ENCODE measurements at places on chromosomes 12 and 14.

- DNase-seq = no peak
These were observed 44.0 kb upstream of the CPNE8 start for GRCh38 chr12:38949363-38949762.

- DNase-seq = peak; percentile 93
These were observed 89.6 kb downstream of the DAAM1 start for GRCh38 chr14:59278111-59278510.

DNA sequence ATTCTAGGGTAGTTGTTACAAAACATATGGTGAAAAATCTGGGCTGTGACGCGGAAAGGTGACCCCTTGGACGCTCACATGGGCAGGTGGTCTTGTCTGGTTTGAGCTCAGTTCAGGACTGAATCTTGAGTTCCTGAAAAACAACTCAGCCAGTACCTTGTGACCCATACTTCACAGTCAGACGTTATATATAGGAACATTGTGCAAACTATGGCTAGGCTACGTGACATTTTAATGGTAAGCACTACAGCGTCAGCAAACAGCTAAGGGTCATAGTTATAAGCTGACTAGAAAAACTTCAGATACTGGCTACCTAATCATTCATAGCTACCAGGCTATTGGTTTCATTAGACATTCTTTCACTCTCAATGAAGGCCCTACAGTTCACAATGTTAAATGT, 14.8 kb upstream of the EDDM3A start:
- no peak for DNase-seq

DNA sequence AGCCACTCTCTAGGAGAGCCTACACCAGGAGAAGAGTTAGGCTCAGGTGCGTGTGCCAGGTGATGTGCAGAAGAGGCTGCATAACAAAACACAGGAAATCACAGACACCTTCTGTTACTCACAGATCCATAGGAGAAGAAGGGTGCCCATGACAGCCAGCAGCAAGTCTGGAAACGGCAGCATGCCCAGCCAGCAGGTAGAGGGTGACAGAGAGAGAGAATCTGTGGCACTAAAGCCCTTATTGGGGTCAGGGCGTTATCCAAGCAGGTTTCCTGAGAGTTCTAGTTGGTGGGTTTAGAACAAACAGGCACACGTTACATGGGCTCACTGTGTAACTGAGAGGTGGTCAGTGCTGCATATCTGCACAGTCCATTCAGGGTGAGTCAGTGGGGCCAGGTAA, 14.9 kb upstream of the SLC8A3 start:
- DNase-seq = no peak

GRCh38 chr14:52235866-52236510, 31.5 kb upstream of the PTGDR start:
- DNase-seq = no peak

DNA sequence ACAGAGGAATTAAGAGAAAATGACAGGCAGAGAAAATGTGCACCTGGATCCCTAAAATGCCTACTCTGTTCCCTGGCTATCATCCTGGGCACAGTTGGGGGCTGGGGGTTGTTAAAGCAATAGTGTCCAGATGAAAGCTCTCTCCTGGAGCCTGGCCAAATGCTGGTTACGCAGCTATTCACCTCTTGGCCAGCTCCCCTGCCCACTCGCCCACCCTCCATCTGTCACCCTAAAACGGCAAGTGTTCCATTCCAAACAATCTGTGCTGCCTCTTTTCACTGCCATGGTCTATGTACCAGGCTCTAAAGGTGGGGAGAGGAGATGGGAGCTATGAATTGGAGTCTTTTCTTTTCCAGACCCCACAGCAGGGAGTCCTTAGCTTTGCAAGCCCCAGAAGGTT, 24.7 kb upstream of the NPFF start:
- no peak for DNase-seq

GRCh38 chr12:120534703-120535655, 823 bp downstream of the RNF10 start:
- DNase-seq = peak; percentile 84

GRCh38 chr12:88035907-88036289, 6.7 kb upstream of the C12orf50 start:
- no peak for DNase-seq

DNA sequence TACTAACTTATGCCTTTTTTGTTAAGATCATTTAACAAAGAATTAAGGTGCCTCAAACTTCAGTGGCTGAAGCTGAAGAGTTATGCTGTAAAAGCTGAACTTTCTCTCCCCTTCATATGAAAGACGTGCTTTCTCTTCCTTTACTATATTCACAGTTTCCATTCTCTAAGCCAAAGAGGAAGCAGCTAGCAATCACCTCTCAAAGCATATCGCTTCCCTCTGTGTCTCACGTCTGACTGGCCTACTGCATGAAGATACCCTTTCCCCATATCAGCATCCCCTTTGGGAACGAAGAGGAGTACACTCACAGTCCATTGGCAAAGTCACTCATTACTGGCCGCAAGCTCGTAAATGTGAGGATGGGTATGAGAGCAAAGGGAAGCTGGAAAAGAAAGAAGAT, 34.9 kb downstream of the SLC11A2 start:
- no peak for DNase-seq

GRCh38 chr14:53943751-53944083, 12.9 kb downstream of the BMP4 start:
- DNase-seq = no peak

DNA sequence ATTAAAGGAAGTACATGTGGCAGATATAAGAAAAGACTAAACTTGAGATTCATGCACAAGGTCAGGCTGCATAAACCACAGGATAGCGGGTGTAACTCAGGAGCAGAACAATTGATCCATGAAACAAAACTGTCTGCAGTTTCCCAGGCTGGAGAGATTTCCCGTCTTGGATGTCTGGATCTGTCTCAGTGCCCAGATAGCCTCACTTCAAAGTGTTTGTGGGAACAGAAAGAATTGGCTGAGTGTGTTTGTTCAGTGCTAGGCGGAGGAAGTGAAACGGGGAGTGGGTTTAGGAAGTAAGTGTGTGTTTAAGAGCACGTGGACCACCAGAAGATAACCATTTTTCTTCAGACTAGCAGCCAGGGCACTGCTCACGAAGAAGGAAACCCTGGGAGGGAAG, 1.4 kb upstream of the RNASE10 start:
- no peak for DNase-seq

DNA sequence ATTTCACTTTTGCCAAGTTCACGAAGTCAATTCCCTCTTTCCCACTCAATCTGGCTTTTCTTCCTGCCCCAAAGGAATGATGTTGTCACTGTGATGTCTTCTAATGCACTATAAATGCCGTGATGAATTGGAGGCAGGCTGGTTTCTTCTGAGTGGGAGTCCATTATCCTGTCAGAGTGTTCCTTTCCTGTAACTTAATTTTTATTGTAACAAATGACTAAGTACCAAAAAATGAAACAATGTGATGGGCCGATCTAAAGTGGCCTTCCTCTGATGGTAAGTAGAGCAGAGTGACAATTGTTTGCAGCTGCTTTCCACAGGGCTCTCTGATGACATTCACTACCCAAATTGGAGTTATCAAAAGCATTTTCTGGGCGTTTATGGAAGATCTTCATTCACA, 22.2 kb downstream of the TMEM30B start:
- peak; percentile 66 for DNase-seq

- DNase-seq = no peak
These were observed 7.0 kb downstream of the MYL2 start for GRCh38 chr12:110913119-110914056.

DNA sequence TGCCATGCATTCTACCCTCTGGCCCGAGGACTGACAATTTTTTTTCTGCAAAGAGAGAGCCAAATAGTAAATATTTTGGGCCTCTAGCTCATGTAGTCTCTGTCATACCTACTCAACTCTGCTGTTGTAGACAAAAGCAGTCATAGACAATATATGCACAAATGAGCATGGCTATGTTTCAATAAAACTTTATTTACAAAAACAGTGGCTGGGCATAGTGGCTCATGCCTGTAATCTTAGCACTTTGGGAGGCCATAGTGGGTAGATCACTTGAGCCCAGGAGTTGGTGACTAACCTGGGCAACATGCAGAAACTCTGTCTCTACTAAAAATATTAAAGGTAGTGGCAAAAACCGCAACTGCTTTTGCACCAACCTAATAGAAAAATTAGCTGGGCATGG, 153.7 kb upstream of the BTG1 start:
- no peak for DNase-seq

GRCh38 chr12:22715254-22715653, 90.3 kb downstream of the ETNK1 start:
- DNase-seq = no peak

GRCh38 chr14:80570930-80571298, 359.6 kb upstream of the DIO2 start:
- no peak for DNase-seq

GRCh38 chr12:68190301-68190700, 30.8 kb upstream of the IFNG start:
- DNase-seq = no peak

DNA sequence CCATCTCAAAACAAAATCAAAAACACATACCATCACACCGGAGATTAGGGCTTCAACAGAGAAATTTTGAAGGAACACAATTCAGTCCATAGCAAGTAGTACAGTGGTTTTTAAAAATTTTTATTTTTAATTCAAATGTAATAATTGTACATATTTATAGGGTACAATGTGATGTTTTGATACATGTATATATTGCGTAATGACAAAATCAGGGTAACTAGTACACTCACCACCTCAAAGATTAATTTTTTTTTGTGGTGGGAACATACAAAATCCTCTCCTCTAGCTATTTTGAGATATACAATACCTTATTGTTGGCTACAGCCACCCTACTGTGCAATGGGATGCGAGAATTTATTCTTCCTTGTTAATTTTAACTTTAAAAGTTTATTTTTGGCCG, 26.0 kb upstream of the ETFBKMT start:
- no peak for DNase-seq

DNA sequence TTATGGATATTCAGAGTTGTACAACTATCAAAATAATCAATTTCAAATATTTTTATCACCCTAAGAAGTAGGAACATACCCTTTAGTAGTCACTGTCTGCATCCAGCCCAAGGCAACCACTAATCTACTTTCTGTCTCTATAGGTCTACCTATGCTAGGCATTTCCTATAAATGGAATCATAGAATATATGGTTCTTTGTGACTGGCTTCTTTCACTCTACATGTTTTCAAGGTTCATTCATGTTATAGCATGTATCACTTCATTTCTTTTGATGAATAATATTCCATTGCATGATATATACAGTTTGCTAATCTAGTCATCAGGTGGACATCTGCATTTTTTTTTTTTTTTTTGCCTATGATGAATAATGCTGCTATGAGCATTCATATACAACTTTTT, 112.4 kb downstream of the PPP1R12A start:
- DNase-seq = no peak

DNA sequence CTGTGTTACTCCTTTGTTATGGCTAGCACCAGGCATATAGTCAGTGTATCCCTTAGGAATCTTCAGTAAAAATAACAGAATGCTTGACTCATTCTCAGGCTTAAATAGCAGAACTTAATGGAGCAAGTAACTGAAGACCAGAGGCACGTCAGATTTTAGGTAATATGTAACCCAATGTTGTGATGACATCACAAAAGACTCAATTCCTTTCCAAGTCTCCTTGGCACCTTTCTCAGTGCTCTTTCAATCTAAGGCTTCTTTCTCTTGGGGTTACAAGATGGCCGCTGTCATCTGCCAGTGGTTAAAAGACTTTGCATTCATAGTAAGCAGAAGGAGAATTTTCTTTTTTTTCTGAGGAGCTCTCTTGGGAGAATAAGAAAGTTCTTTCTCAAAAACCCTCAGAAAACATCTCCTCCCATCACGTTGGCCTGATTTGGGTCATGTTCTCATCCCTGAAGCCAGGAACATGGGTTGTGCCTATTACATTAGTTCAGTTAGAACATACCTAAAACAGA, 33.4 kb upstream of the DCN start:
- peak; percentile 25 for DNase-seq

DNA sequence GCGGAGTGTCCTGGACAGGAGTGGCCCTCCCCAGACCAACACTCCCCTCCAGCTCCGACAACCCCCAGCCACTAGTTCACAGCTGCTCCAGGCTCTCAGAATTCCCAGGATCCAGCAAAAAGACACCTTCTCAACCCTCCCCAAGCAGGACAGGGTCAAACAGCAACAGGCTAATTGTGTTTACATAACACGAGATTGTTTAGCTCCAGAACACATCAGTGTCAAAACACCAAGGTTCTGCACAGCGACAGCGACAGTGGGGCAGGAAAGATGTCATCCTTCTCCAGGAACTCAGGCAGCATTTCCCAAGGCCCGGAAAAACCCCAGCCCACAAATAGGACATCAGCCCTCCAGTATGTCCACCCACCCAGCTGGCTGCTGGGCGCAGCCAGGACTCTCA, 16.5 kb downstream of the ITPK1 start:
- no peak for DNase-seq

GRCh38 chr12:105474672-105475071, 144.2 kb downstream of the C12orf75 start:
- DNase-seq = peak; percentile 79

GRCh38 chr12:3572560-3572959, 81.6 kb downstream of the PRMT8 start:
- DNase-seq = no peak

DNA sequence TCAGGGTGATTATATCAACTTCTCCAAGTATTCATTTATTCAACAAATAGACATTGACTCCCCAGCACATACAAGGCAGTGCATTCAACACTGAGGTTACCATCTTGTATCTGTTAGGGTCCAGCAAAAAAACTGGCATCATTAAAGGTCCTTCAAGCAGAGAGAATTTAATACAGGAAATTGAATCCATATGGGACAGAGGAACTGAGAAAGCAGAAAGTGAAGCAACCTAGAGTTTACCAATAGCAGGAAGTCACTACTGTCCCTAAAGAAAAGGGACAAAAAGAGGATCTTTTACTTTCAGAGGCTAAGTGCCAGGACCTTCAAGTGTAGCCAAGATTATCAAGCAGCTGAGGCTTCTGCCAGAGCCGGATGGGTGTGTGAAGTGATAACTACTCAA, 237.8 kb upstream of the TBX3 start:
- DNase-seq = no peak

DNA sequence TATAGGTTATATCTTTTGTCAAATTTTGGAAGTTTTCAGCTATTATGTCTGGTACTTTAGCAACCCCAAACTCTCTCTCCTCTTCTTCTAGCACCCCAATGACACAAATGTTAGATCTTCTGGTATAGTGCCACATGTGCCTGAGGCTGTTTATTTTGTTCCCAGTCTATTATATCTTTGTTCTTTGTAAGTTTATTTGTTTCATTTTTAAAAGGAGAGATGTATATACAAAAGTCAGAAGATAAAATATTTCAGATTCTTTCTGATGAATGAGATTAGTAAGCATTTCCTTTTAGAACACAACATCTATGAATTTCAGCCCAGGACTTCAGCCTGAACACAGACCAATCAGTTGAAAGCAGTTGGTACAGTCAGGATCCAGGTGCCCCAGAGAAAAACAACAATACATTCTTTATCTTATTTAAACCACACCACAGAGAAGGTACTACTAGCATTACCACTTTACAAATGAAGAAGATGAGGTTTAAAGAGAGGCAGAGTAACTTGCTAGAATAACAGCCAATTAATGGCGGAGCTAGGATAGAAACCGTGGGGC, 114.1 kb upstream of the BTG1 start:
- DNase-seq = peak; percentile 18

GRCh38 chr14:103846543-103847450, 578 bp downstream of the PPP1R13B start:
- DNase-seq = peak; percentile 40

GRCh38 chr12:2535583-2536204, 259.1 kb upstream of the FKBP4 start:
- peak; percentile 45 for DNase-seq

GRCh38 chr12:112188130-112188830, 62.9 kb downstream of the TRAFD1 start:
- DNase-seq = no peak

- peak; percentile 95 for DNase-seq
These were observed 224.0 kb upstream of the BTG1 start for GRCh38 chr12:92369636-92370035.

GRCh38 chr12:124422570-124423523, 128.0 kb downstream of the RFLNA start:
- DNase-seq = peak; percentile 94
